Hematopoietic multipotent progenitor cell treated with erythropoietin and hydrocortisone succinate and interleukin-3 and kit ligand, for 17 days (in vitro differentiated cells): ENCODE measurements at places on chromosomes 7 and 10.

- DNase-seq = no peak
Observed at GRCh38 chr10:63765126-63765525, 243.9 kb downstream of the REEP3 start.

DNA sequence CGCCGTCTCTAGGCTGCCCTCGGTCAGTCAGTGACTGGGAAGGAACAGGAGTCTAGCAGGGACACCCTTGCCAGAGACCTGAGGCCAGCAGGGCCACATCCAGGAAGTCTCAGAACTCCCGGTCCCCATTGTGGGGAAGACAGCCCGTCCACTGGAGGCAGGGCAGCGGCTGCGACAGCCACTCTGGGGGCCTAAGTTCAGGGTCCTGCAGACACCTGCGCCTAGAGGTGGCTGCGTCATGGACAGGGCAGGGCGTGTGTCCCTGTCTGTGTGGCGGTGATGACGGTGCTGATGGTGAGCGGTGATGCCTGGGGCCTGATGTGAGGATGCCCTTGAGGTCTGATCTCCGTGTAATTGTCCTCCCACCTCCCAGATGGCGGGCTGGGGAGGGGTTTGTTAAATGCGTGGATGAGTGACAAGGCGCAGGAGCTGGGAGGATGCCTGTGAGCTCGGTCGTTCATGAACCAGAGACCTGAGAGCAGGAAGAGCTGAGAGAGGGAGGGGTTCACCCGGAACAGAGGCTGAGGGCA lies 537.9 kb upstream of the FOXK1 start:
- DNase-seq = no peak

- DNase-seq = no peak
Observed at GRCh38 chr7:144975882-144976281, 140.0 kb upstream of the TPK1 start.

DNA sequence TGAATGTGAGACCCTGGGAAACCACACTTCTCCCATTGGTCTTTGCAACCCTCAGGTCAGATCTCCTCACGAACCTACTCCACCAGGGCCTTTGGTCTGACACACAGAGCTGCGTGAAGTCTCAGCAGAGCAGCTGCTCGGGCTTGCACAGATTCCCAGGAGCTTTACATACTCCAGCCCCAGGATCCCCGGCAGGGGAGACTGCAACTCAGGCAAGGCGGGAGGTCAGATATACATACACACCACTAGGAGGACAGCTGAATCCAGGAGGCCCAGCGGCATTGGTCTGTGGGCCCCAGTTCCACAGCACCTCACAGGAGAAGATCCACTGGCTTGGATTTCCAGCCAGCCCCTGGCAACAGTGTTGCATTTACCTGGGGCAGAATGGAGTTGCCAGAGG lies 239.2 kb downstream of the GPAM start:
- DNase-seq = no peak

DNA sequence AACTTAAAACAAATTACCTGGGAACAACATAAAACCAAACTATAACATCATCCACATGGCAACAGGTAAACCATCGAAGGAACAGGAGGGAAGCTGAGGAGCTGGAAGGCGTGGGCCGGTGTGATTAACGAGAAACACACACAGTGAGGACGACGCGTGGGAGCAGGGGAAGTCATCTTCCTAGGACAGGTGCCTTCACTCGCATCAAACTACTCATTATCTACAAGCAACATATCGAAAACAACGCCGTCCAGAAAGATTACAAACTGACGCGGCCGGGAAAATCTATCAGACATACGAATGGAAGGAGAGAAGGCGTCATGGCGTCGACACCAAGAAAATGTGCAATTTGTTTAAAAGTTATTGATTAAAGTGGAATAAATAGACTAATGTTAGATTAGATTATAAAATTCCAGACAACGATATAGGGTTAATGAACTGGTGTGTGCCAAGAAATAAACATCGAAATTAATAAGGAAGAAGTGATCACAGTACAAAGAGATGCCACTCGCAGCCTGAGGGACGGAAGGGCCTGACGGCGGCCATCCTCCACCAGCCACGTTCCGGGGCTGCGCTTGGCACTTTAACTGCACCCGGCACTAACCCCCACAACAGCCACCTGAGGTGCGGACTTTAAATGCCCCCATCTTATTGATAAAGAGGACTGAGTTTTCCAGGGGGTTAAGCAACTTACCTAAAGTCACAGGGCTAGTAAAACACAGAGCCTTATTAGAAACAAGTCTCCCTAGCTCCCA lies 581.7 kb downstream of the DNAJB6 start:
- no peak for DNase-seq

DNA sequence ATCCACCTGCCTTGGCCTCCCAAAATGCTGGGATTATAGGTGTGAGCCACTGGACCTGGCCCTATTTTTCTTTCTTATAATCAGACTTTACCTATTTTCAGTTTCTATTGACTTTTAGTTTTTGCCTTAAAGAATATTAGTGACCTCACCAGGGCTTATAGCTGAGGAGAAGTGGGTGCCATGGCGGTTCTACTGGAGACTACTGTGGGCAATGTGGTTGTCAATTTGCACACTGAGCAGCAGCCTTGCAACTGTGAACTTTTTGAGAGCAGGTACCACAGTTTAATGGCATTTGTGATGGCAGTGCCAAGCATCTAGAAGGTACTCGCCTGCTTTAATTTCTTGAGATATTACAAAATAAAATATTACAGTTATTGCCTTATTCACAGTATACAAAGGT lies 11.5 kb downstream of the GLCCI1 start:
- no peak for DNase-seq
